CD14-positive monocyte (primary cell): ENCODE measurements at places on chromosomes 13 and 19.

- no peak for DNase-seq
Observed at GRCh38 chr19:42532891-42533290, 4.6 kb upstream of the CEACAM1 start.

DNA sequence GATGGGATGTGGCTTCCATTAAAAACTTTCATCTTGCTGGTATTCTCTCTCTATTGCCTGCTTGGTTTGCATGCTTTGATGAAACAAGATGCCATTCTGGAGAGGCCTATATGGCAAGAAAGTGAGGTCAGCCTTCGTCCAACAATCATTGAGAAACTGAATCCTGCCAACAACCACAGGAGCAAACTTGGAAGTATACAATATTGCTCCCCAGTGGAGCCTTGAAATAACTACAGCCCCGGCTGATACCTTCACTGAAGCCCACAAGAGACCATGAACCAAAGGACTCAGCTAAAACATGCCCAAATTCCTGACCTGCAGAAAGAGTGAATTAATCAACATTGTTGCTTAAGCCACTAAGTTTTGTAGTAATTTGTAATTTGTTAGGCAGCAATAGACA lies 82.5 kb upstream of the FGF14 start:
- no peak for DNase-seq

GRCh38 chr13:24997367-24997967 lies 98.5 kb upstream of the PABPC3 start:
- DNase-seq: no peak

GRCh38 chr19:17058236-17058635 lies 17.0 kb downstream of the HAUS8 start:
- no peak for DNase-seq

DNA sequence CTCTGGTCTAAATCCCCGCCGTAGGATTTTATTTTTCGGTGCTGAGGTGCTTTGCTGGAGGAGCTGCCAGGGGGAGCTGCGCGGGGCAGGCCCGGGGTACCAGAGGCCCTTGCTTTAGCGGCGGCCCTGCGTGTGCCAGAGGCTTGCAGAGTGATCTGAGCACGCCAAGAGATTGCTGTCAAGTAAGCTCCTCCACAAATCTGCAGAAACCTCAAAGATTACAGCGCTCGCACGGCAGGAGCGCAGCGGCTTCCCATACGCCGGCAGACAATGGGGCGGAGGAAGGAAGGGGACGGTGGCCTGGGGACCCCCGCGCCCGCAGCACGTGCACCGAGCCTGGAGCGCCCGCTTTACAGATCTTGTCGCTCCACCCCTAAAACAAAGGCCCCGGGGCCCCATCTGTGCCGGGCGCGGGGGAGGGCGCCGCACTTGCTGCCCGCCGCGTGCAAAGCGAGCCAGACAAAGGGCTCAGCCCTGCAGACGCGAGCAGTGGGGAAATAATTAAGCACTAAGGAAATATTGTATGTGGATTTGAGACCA lies 9.1 kb upstream of the C19orf12 start:
- no peak for DNase-seq

DNA sequence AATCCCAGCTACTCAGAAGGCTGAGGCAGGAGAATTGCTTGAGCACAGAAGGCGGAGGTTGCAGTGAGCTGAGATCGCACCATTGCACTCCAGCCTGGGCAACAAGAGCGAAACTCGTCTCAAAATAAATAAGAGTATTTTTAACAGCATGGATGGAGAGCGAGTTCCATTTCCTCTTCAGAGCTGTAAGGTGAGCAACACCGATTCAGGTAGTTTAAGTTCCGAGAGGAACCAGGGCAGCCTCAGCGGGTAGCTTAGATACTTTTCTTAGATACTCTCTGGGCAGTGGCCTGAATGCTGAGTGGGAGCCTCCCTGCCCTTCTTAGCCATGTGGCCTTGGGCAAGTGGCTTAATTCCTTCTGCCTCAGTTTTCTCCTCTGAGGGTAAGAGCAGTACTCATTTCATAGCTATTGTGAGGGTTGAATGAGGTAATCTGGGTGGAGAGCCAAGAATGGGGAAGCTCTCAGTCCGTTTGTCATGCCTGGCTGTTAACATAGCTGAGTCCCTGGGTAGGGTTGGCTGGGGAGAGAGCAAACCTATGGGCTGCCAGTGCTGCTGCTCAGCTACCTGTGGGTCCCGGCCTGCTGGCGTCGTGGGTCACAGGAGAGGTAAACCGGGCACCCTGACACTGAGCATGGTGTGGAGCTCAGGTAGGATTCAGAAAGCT lies 4.1 kb downstream of the ATP11A start:
- peak; percentile 73 for DNase-seq

- no peak for DNase-seq
Observed at GRCh38 chr13:43364210-43365038, 341.0 kb downstream of the DNAJC15 start.

- DNase-seq: no peak
Observed at GRCh38 chr13:99067159-99067985, 89.5 kb upstream of the DOCK9 start.

- no peak for DNase-seq
Observed at GRCh38 chr13:53921473-53921872, 892.9 kb downstream of the OLFM4 start.

DNA sequence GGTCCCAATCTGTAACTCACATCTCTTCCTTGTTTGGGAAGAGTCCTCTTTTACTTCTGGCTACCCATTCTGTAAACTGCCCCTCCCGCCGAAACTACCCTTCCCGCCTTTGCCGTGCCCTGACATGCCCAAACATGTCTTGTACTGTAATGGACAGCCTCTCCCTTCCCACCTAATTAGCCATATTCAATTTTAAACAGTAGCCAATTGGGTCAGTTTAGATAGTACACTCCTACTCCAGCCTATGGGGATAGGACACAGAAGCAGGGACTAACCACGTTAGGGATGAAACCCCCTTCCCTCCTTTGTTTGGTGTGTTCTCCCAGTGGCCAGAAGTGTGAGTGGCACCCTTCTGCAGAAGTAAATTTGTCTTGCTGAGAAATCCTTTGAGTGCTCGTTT lies 34.2 kb downstream of the SACS start:
- no peak for DNase-seq

DNA sequence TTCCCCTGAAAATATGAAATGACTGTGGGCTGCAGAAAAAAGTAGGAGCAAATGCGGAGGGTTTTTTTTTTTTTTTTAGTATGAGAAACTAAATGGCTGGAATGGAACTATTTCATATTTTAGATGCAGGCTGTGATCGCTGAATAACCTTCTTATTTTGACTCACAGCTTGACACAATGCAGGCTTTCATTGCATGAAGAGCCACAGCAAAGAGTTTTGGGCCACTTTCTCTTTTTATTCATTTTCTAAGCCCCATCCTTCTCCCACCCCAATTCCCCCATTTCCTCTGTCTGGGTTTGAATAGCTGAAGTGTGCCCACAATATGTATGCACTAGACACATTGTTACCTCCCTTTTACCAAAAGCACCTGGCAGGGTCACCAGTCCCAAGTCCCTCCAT lies 125.9 kb downstream of the COG6 start:
- no peak for DNase-seq

DNA sequence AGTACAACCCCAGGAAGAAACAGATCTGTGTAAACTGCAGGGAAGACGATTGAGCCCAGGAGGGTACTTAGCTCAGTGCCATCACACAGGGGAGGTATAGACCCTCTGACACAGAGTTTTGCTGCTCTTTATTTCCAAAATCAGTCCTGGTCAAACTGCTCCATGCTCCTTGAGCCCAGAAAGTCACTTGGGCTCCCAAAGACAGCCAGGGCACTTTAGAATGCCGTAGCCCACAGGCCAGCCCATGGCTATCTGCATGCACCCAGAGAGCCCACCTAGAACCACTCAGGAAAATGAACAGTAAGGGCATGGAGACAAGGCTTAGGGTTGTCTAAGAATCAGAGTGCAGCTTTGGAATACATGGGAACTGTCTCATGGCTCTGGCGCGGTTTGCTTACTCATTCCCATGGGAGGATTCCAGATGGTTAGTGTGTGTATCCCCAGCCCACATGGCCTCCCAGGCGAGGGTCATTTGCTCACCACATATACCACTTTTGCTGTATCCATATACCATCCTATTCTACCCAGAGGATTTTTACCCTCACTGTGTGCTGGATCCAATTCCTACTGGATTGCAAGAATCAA lies 14.7 kb upstream of the PDCD5 start:
- DNase-seq: no peak

DNA sequence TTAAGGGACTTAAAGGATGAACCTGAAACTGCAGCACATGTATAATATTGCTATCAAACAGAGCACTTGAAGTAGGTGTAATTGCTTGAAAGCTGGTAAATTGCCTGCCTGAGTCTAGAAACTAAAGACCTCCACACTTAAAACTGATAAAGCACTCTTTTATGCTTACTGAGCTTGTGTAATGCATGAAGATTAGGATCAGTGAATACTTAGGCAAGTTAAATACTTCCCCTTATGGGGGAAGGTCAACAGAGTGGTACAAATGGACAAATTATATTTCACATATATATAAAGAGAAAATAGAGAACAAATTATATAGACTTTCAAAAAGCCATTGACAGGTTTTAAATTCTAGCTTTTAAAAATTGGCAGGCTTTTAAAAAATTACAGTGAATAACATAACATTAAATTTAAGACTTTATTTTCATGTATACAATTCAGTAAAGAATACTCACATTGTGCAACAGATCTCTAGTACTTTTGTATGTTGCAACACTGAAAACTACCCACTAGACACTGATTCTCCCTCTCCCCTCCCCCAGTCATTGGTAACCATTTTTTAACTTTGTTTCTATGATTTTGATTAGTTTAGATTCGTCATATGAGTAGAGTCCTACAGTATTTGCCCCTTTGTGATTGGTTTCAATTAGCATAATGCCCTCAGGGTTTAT lies 23.9 kb downstream of the PIBF1 start:
- peak; percentile 63 for DNase-seq

- DNase-seq: no peak
Observed at GRCh38 chr13:110758195-110758805, 44.8 kb downstream of the ING1 start.

DNA sequence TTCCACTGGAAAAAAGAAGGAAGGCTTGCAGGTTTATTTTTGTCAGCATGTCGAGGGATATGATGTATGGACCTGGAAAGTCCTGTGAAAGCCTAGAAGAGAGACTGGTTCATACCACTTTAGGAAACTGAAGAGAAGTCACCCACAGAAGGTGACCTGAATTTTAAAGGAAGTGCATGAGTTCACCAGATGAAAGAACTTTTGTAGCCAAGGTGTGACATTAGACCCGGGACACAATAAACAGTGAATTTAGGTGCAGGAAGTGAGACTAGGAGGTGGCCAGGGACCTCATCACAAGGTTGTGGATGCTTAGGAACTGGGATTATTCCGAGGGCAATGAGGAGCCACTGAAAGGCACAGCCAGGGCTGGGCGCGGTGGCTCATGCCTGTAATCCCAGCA lies 79.1 kb downstream of the ZNF429 start:
- no peak for DNase-seq

GRCh38 chr19:38105574-38105973 lies 118.4 kb downstream of the DPF1 start:
- no peak for DNase-seq

- no peak for DNase-seq
Observed at GRCh38 chr13:24539500-24540165, 27.1 kb upstream of the PARP4 start.

- no peak for DNase-seq
Observed at GRCh38 chr19:38204728-38205127, 19.3 kb downstream of the DPF1 start.

GRCh38 chr19:14138576-14139265 lies 2.3 kb upstream of the ASF1B start:
- DNase-seq: no peak

DNA sequence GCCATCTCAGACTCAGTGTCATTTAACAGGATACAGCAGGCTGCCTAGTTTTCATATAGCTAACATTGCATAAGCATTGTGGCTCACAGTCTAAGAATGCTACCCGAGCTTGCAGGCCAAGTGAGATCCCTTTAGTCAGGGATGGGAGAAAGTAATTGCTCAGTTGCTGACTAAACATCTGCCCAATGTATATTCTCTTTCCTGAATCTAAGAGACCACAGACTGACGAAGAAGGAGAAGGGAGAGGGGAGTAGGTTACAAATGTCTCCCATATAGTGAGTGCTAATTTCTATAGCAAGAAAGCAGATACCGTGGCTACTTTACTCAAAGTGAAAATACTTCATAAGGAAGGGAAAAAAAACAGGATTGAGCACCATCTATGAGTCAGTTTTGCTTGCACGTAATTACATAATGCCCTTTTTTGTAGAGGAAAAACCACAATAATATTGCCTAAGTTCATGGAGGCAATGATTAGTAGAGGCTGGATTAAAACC lies 453.9 kb downstream of the COG6 start:
- DNase-seq: peak; percentile 24

- DNase-seq: peak; percentile 59
Observed at GRCh38 chr19:55619286-55619685, 5.1 kb downstream of the ZNF784 start.

DNA sequence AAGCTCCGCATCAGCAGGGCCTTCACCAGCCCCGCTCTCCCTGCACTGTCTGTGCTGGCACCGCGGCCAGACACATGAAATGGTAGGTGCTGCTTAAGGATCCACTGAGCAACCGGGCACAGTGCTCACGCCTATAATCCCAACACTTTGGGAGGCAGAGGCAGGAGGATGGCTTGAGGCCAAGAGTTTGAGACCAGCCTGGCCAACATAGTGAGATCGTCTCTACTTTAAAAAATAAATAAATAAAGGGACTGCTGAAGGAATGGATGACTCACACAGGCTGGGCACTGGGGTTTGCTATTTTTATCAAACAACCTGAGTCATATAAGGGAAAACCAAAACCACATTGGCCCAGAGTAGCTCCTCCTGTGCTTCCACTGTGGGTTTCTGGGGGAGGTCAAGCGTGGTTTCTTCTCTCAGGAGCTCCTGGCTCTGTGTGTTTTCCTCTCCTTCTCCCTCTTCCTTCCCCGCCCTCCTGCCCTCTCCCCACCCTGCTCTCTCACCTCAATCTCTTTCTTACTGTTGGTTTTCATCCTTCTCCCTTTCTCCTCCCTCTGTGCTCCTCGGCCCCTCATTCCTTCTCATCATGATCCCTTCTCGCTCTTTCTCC lies 21.3 kb downstream of the VRK3 start:
- DNase-seq: no peak

- DNase-seq: no peak
Observed at GRCh38 chr13:28679628-28680027, 20.7 kb downstream of the POMP start.

GRCh38 chr19:6593651-6594416 lies 2.9 kb upstream of the CD70 start:
- no peak for DNase-seq

GRCh38 chr19:30604657-30605056 lies 232.5 kb downstream of the ZNF536 start:
- DNase-seq: no peak

- DNase-seq: peak; percentile 26
Observed at GRCh38 chr13:96020155-96020575, 33.0 kb downstream of the UGGT2 start.
